ENCODE measurements at places on chromosomes 4 and X. TPM values are rescaled to one million over a fixed set of nuclear protein-coding genes. Genes with fewer than 3 reads are reported as not detected.

The DAPP1 gene
- total RNA-seq: 2.1 TPM

The STPG2 gene
- total RNA-seq: not detected

The PNCK gene
- 1.00 TPM for total RNA-seq

The NHS gene
- 12.5 TPM for total RNA-seq

The PPARGC1A gene
- 5.8 TPM for total RNA-seq

The SLC9B2 gene
- total RNA-seq: 16.2 TPM

The EPGN gene
- not detected for total RNA-seq

DNA sequence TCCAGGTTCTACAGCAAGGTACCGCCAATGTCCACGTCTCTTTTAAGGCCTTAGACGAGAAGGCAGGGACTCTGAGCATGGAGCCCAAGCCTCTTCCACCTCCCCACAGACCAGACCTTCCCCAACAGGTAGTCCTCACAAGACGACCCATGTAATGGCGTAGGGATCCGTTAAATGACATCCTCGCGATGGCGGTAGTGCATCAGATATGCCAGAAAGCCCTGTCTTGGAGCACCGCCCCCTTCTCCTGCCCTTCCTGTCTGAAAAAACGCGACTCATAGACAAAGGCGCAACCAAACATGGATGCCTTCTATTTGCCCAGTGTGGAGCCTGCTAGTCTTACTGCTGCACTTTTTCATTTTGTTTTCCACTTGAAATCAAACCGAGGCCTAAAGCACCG lies 185.4 kb downstream of the OR13H1 start:
- DNase-seq: peak; percentile 90

GRCh38 chr4:164959896-164960295 lies 17.6 kb downstream of the TRIM61 start:
- no peak for DNase-seq

- DNase-seq: peak; percentile 41
Observed at GRCh38 chrX:10722851-10723250, 102.5 kb upstream of the MID1 start.

- no peak for DNase-seq
Observed at GRCh38 chr4:63786171-63786570, 623.1 kb downstream of the TECRL start.

- DNase-seq: no peak
Observed at GRCh38 chr4:107603430-107603829, 116.6 kb downstream of the PAPSS1 start.

GRCh38 chrX:120761810-120762209 lies 113.9 kb downstream of the CT47B1 start:
- DNase-seq: no peak

DNA sequence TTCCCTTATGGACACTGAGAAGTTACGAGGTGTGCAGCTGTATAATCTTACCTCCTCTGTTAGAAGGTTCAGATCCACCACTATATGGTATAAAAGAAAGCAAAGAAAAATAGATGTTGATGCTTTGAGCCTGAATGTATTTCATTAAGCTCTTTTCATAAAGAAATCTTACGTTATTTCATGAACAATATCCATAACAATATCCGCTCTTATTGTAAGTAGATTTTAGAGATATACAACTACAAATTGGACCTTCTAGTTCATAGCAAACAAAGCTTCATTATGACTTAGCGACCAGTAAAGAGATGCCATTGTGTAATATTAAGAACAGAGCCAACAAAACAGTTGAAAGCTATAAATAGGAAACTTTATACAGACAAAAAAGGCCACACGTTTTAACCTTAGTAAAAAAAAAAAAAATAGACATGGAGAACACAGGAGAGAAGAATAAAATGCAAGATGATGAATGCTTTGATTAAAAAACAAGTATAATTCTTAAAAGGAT lies 203.6 kb downstream of the PDGFC start:
- DNase-seq: no peak

GRCh38 chrX:134374910-134375309 lies 85.1 kb upstream of the HPRT1 start:
- no peak for DNase-seq

DNA sequence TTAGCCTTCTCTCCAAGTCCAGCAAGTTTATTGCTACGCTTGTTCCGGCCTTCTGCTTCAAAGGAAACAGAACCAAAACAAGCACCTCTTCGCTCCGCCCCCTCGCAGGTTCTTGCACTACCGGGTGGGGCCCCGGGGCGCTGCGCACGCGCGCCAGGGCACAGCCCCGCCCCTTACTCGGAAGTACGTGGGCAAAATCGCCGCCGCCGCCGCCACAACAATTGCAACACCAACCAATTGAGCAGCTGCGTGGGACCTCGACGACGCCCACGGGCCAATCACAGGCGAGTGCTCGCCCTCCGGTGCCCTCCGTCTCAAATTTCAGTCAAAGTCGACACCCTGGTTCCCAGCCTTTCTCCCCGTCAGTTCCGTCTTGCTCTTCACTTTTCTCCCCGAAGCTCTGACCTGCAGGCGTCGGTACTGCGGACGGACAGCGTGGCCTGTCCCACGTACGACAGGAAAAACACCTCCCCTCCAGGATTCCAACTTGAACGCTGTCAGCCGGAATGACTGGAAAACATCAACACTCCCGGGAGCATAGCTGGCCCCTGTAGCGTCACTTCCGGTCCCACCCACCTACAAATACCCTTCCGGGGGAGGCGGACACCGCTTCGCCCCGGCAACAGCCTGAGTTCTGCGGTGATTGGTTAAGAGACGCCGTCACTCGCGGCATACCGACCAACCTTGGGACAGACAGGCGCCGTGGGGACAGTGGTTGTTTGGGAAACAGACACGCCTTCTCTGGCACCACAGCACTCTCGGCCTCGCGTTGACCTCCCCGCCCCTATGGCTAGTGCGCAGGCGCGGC lies 624 bp upstream of the OTUD5 start:
- DNase-seq: peak; percentile 98

GRCh38 chr4:42152507-42153504 lies at the start of gene BEND4:
Gene BEND4, minus strand, starts transcription at chr4:42152655. Its CDS starts 512 bp downstream, at chr4:42152143.
- DNase-seq: no peak

DNA sequence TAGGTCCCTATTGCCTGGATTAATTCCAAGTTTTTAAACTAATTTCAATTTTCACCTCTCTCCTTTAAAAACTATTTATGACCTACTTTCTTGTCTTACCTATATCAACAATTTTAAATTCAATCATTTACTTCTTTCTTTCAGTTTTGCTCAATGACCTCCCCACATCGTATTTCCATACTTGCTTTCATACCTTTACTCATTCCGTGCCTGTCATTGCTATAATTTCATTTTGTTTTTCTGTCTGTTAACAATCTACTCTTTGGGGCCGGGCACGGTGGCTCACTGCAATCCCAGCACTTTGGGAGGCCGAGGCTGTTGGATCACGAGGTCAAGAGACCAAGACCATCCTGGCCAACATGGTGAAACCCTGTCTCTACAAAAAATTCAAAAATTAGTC lies 781.1 kb downstream of the FSTL5 start:
- DNase-seq: no peak

DNA sequence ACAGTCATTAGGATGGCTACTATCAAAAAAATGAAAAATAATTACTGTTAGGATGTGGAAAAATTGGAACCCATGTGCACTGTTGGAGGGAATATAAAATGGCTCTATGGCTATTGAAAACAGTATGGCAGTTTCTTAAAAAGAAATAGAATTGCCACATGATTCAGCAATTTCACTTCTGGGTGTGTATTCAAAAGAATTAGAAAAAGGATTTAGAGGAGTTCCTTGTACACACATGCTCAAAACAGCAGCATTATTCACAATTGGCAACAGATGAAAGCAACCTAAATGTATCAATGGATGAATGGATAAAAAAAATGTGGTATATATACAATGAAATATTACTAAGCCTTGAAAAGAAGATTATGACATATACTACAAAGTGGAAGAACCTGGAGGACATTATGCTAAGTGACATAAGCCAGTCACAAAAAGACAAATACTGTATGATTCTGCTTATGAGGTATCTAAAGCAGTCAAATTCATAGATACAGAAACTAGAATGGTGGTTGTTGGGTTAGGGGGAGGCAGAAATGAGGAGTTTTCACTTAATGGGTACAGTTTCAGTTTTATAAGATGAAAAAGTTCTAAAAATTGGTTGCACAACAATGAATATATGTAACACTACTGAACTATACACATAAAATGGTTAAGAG lies 123.2 kb downstream of the ELOVL6 start:
- no peak for DNase-seq

DNA sequence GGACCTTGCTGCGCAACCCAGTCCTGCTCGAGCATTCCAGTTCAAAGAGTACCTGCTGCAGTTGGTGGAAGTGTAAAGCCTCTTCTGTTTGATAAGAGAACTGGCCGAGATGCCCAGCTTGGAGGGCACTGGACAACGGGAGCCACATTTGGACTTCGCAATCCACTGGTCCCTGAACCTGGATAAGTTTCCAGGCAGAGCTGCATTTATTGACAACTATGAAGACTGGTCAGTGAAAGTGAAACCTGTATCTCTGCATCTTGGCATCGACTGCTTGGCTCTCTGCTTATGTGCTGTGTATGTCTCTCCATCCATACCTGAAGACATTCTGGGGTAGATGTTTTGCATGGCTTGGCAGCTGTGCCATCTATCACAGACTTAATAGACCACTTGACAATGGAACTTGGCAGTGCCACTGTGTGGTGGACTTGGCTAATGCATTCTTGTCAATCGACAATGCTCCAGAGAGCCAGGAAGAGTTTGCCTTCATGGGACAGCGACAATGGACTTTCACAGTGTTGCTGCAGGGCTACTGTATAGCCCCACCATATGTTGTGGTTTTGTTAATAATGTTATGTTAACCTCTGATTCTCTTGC lies 43.5 kb upstream of the ZBTB33 start:
- DNase-seq: no peak
